T1000 (cell line): ENCODE measurements at places on chromosomes 2 and 18.
A peak's percentile ranks its signal among the peaks of the same experiment; 100 is the strongest.

- no peak for DNase-seq
Measured at GRCh38 chr2:47313728-47314127, 89.2 kb upstream of the MSH2 start.

- DNase-seq = no peak
Measured at GRCh38 chr18:68855491-68855890, 57.6 kb downstream of the CCDC102B start.

GRCh38 chr18:11981543-11982366 lies 448 bp downstream of the IMPA2 start:
- no peak for DNase-seq

- DNase-seq = no peak
Measured at GRCh38 chr2:199505755-199506403, 48.1 kb upstream of the SATB2 start.

DNA sequence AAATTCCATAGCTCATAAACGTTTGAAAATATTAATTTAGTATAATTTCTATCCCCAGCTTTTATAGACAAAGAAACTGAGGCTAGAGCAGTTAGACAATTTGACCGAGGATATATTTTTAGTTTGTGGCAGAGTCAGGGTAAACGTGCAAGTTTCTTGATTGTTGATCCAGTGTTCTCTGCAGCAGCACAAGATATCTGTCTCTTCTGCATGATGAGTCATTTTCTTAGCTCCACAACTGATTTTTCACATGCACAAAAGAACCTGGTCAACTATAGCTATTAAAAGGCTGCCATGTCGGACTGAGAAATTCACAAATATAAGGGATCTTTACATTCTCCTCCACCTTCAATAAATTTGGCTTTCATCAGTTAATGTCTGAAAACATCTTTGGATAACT lies 143.4 kb upstream of the CYP26B1 start:
- DNase-seq = no peak

DNA sequence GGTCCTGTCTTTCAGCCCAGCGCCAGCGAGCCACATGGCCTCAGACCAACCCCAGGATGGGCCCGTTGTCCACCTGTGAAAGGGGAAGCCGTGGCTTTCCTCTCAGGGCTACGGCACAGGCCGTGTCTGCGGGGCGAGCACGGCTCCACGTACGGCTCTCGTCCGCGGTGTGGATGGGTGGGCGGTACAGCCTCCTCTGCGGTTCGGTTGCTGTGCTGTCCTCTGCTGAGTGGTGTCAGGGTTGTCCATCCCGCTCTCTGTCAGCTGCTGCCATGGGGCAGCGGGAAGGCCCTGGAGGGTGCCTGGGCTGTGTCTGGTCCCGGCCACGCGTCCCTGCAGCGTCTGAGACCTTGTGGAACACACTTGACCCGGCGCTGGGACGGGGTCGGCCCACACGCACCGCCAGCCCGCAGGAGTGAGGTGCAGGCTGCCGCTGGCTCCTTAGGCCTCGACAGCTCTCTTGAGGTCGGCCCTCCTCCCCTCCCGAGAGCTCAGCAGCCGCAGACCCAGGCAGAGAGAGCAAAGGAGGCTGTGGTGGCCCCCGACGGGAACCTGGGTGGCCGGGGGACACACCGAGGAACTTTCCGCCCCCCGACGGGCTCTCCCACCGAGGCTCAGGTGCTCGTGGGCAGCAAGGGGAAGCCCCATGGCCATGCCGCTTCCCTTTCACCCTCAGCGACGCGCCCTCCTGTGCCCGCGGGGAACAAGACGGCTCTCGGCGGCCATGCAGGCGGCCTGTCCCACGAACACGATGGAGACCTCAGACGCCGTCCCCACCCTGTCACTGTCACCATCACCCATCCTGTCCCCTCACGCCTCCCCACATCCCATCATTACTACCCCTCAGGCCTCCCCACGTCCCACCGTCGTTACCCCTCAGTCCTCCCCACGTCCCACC lies 128.7 kb downstream of the NFATC1 start:
- no peak for DNase-seq

- DNase-seq = no peak
Measured at GRCh38 chr2:207390302-207391095, 139.3 kb upstream of the CREB1 start.

DNA sequence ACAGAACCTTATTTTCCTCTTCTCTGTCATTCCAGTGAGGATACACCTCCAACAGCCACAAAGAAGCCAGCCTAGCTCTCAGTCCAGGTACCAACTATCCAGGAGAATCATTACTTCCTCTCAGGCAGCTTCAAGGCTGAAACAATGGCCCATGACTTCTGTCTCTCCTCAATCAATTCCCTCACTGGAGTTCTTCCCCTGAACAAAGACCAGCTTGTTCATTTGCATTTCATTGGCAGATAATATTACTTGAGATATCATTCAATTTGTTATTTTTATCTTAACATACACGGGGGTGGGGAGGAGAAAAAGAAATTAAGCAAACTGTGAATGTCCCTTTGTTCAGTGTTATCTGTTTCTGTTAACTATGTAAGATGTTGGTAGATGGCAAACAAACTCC lies 44.0 kb downstream of the CCDC141 start:
- no peak for DNase-seq

DNA sequence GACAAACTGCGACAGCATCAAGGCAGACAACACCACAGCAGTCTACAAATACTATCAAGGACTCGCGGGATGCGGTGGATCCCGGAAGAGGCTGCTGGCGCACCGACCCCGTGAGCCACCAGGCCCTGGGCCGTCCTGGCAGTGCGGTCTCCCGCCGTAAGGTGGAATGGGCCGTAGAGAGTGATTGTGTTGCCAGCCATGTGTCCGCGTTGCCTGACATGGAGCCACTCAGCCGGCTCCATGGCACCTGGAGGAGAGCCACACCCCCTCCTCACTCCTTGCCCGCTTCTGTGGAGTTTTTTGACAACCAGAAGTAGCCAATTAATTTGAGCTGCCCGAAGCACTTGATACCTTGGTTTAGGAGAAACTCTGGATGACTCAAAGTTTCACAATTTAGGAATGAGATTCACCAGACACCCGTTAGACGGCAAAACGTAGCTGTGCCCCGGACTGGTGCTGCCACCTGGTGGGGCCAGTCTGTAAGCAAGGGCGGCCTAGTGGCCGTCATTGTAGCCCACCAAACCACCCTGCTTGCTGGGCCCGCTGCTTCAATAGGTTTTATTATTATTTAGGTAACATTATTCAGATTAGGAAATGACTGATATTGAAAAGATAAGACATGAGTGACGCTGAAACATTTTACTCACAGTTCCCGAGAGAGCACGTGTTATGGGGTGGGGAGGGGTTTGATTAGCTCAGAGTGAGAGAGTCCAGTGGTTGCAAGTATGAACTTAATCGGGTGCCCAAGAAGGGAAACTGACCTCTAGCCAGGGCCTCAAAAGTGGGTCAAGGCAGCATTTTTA lies 10.2 kb upstream of the IMP4 start:
- peak; percentile 54 for DNase-seq

DNA sequence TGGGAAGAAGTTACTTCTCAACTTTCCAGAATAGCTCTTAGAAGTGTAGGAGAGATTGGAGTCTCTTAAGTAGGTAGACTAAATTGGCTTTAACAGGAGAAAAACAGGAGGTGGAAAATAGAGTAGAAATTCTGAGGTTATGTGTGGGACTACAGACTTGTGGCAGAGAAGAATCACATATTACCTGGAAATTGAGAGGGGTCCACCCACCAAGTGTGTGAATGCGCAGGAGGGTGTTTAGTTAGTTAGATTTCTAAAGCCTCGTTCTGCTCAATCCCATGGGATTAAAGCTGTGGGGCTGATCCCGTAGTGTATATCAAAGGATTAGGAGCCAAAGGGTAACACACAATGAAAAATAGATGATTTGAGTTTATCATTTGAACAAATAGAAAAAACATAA lies 319.1 kb downstream of the TRIB2 start:
- no peak for DNase-seq

DNA sequence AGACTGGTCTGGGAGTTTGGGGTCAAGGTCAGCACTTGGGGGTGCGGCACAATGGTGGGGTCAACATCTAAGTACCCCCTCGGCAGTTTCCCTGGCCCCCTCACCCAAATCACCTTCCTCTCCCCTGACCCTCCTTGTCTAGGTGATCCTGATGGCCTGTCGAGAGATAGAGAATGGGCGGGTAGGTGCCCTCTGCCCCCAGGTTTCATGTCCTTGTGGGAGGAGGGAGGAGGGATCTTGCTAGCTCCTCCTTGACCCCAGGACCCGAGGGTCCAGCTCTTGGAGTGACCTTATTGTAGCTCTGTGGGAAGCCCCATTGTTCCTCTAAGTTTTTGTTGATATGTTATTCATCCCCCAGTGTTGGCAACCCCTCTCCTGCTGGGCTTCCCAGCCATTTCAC lies 3.6 kb downstream of the PTPN18 start:
- no peak for DNase-seq

GRCh38 chr2:189641590-189641989 lies 19.7 kb upstream of the ASNSD1 start:
- DNase-seq = no peak

DNA sequence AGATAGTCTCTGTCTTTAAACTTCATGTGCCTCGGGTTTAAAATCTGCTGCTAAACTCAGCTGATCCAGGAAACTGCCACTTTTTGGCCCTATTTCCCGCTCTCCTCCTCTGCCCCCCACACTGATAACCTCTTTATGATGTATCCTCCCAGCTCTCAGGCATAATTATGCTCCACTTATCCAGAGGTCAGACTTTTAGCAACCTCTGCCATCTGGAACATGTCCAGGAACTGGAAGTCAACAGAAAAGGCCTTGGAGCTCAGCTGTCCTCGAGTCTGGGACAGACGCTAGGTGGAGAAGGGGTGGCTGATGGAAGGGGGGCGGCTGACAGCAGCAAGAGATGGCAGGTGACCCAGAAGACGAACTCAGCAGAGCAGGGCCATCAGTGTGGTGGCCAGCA lies 41.2 kb downstream of the ASAP2 start:
- no peak for DNase-seq

DNA sequence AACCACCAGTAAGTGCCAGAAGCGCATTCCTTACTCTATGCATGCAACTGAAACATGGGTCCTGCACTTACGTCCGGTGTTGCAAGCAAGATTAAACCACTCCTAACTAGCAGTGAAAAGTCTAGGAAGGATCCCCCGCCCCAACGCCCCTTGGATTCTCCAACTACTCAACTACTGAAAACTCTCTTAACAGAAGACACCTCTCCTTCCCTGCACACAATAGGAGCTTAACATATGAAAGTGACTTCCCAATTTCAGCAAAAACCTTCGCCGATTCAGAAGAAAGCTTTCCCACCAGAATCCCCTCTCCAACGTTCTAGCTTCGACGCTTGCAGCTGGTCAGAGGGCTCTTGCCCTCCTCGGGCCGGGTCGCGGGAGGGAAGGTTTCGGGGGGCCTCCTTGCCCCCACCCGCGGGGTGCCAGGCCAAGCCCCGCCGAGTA lies 578 bp downstream of the IWS1 start:
- no peak for DNase-seq

DNA sequence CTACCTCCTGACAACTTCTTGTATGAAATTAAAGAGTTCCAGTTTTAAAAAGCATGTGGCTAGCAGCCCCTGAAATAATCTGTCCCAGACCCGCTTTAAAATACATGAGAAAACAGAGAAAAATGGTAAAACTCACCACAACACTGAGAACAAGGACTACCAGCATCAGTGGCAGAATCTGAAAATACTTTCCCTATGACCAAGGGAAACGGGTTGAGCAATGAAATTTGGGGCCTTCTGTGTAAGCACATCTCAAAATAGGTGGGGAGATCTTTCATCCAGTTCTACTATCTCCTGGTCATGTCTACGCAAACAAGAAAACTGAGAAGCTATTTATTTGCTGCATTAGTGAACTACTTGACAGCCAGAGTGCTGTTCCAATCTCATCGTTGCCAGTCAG lies 172.3 kb downstream of the LNPK start:
- no peak for DNase-seq

- DNase-seq = no peak
Measured at GRCh38 chr2:129293326-129293725, 686.1 kb upstream of the RAB6C start.

- no peak for DNase-seq
Measured at GRCh38 chr2:152568531-152568930, 148.7 kb downstream of the PRPF40A start.

DNA sequence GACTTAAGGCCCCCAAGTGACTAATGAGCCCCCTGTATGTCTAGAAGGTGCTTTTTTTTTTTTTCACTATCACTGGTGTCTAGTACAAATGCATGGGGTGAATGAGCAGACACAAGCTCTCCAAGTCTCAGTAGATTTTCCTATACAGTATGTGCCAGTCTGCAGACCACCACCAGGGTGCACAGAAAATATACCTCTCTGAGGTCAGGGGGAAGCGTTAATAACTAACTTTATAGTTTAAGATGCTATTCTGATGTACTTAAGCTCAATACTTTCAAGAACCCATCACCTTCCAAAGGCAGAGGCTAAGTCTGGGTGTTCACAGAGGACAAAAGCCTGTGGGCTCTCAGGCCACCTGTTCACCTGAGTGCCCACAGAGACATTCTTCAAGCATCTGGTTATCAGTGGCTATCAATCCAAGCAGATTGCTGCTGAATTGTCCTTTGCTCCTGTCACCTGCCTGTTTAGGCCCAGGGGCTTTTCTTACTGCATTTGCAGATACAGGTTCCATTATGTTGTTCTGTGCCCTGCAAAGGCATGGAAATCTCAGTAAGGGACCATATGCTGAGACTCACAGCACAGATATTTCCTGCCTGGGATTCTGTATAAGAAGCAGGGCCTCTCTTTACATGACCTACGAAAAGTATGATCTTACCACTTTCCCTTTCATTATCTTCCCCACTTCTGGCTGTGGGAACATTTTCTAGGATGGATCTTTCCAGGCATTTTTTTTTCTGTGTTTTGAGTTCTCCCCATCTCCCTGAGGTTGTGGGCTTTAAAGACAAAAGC lies 534.6 kb downstream of the TNS1 start:
- no peak for DNase-seq

DNA sequence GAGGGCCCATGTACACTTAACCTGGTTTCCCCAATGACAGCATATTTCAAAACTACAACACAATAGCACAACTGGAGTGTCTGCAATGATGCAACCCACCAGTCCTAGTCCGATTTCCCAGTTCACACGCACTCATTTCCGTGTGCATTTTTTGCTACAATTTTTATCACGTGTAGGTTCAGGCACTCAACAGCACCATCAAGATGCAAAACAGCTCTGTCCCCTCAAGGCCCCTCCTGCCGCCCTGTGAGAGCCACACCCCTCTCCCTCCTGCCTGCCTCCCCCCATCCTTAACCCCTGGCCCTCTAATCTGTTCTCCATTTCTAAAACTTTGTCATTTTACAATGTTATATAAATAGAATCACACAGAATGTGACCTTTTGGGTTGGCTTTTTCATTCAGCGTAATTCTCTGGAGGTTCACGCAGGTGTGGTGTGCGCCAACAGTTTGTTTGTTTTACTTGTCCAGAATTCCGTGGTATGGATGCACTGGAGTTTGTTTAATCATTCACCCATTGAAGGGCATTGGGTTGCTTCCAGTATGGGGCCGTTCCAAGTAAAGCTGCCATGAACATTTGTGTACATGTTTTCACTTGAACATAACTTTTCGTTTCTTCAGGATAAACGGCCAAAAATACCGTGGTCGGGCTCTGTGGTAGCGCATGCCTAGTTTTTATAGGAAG lies 8.4 kb downstream of the KCNIP3 start:
- no peak for DNase-seq

GRCh38 chr2:85996591-85996990 lies 107.8 kb upstream of the ST3GAL5 start:
- DNase-seq = no peak
